ENCODE measurements at places on chromosomes 4 and X.

- DNase-seq = peak; percentile 51
These were observed 67.3 kb downstream of the PSAPL1 start for GRCh38 chr4:7367406-7367805.

DNA sequence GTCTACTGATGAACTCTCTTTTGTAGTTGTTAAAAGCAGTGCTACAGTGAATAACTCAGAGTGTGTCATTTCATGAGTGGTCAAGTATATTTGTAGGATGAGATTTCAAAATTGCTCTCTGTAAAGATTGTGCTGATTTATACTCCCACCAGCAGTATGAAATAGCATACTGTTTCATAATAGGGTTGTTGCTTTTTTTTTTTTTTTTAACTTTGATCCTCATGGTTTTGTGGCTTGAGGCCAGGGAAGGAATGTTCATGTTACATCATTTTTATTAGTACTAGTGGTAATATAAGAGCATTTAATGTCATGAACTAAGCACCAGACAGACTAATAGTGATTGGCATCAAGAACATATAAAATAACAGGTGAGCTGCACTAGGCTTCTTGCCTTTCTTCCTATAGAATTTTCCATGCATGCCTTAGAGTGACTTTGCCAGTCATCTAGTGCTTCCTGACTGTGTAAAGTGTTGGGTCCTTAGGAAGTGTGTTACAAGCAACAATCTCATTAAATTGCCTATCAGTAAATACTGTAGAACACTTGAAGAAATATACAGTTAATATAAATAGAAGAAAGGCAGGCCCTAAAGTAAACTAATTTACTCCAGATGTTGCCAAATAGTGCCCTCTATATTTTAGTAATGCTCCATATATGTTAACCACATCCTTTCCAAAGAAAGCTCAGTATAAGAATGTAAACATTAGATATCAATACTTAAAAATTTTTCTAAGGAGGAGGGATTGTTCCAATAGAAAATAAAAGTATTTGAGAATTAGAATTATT, 38.6 kb upstream of the MSMO1 start:
- no peak for DNase-seq

- DNase-seq = no peak
These were observed 239.4 kb downstream of the LDB2 start for GRCh38 chr4:16659079-16659478.

GRCh38 chrX:115592997-115593734, 32.2 kb downstream of the PLS3 start:
- no peak for DNase-seq

DNA sequence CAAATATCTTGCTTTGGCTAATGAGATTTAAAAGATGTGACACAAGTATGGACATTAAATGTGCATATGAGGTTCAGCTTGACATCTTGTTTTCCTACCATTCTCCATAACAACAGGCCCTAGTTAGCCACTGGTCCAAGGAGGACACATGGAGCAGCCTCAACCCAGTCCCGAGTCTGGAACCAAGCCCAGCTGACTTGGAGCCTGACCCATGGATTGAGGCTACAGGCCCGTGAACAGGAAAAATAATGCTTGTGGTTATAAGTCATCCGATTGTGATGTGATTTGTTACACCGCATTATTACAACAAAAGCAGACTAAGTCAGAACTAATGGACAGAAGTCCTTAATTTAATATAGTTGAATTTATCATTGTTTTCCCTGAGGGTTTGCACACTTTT, 123.2 kb upstream of the BANK1 start:
- DNase-seq = no peak

- DNase-seq = no peak
These were observed 53.6 kb upstream of the SETD7 start for GRCh38 chr4:139609647-139610046.

- no peak for DNase-seq
These were observed 12.1 kb downstream of the F9 start for GRCh38 chrX:139542652-139543051.

DNA sequence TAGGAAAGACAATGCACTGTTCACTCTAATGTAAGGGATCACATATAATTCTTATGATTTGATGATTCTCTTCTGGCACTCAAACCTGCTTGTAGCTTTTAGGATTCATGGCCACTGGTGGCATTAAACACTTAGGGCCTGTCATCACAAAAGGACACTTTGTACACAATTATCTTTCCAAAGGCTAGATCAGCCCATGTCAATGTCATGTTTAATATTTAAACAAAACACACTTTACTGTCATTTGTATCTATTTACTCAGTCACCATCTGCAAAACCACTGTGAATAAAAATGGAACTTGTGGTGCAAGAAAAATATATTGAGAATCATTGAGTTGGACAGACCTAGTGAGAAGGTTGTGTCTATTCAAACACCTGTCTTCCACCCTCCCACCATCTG, 83.6 kb upstream of the TTC29 start:
- DNase-seq = no peak

- DNase-seq = no peak
These were observed 1.4 kb upstream of the ATP2B3 start for GRCh38 chrX:153516073-153516472.

DNA sequence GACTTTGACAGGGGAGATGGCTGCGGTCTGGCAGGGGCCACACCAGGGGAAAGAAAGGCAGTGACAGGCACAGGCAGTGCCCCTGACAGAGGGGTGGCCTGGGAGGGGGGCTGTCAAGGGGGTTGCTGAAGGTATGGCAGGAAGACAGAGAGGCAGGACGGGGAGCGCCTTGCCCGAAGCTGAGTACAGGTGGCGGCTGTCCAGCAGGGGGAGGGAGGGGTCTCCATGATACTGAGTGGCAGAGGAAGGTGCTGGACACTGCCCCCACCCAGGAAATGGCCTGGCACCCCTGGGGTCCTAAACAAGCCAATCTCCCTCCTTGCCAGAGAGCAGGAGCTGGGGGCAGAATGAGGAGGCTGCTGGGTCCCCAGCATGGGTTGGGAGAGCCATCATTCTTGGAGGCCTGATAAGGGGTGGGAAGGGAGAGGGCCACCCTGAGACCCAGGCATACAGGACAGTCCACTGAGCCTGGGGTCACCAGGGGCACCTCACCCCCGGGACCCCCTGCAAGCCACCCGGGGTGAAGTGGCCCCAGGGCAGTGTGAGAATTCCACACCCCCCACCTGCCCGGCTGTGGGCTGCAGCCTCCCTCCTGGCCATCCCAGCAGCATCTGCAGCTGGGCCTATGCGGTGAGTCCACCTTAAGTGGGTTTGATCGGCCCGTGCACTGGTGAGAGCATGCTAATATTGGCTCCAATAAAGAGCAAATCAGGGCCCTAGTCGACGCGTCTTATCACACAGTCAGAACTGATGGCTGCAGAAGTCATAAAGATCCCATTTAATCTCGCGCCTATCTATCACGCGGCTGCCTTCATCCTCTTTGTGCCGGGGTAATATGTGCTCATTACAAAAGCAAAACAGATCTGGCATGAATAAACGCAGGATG, 108.5 kb downstream of the FAM53A start:
- DNase-seq = no peak

GRCh38 chrX:101091817-101092216, 6.2 kb upstream of the CENPI start:
- DNase-seq = no peak

DNA sequence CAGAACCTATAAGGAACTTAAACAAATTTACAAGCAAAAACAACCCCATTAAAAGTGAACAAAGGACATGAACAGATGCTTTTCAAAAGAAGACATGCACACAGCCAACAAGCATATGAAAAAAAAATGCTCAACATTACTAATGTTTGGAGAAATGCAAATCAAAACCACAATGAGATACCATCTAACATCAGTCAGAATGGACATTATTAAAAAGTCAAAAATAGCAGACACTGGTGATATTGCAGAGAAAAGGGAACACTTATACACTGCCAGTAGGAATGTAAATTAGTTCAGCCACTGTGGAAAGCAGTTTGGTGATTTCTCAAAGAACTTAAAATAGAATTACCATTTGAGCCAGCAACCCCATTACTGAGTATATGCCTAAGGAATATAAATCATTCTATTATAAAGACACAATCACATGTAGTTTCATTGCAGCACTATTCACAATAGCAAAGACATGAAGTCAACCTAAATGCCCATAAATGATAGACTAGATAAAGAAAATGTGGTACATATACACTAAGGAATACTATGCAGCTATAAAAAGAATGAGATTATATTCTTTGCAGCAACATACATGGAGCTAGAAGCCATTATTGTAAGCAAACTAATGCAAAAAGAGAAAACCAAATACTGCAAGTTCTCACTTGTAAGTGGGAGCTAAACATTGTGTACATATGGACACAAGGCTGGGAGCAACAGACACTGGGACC, 1509.4 kb downstream of the TECRL start:
- no peak for DNase-seq

- no peak for DNase-seq
These were observed 40.8 kb upstream of the NUDT6 start for GRCh38 chr4:122963216-122963615.

- peak; percentile 78 for DNase-seq
These were observed 238.1 kb downstream of the BMPR1B start for GRCh38 chr4:94995684-94996394.

GRCh38 chr4:25814301-25815136, 48.3 kb downstream of the SEL1L3 start:
- peak; percentile 94 for DNase-seq

DNA sequence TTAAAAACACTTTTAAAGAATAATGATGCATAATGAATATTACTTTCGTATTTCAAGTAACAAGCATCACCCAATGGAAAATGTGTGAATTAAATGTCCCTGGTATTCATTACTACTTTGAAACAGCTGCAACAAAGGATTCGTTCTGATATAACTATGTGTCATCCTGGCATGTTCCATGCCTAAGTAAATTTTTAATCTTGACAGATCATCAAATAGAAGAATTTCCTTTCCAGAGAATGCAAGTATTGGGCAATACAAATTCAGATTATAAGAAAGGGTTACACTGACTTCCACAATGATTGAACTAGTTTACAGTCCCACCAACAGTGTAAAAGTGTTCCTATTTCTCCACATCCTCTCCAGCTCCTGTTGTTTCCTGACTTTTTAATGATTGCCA, 105.3 kb downstream of the SPCS3 start:
- no peak for DNase-seq

DNA sequence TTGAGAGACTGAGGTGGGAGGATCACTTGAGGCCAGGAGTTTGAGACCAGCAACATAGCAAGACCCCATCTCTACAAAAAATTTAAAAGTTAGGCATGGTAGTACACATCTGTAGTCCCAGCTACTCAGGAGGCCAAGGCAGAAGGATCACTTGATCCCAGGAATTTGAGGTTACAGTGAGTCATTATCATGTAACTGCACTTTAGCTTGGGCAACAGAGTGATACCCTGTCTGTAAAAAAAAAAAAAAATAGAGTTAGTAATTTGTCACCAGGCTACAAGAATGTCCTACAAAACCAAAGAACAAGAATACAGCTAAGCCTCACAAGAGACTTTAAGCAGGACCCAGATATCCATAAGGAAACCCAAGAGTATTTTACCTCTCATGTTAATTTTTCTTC, 27.0 kb upstream of the RAB28 start:
- no peak for DNase-seq

DNA sequence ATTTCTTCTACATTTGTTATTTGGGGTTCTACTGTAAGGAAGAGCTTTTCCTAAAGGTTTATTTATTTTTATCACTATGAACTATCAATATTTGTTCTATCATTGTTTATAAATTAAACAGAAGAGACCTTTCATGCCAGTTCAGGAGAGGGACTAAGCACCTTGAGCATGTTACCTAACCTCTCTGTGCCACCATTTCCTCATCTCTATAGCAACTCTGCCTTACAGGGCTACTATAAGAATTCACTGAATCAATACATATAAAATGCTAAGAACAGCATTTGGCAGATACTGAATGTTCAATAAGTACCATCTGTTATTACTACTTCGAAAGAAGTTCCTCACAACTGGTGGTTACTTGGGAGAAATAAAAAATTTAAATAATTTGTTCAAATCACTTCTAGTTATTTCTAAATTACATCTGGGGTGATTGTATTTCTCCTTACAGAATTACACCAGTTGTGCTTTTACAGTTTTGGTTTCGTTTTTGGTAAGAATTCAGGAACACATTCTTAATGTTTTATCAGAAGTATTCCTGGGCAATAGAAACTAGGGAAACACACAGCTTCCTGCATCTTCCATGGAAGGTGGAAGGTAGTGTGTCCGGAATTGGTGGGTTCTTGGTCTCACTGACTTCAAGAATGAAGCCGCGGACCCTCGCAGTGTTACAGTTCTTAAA, 32.9 kb downstream of the EREG start:
- DNase-seq = no peak

DNA sequence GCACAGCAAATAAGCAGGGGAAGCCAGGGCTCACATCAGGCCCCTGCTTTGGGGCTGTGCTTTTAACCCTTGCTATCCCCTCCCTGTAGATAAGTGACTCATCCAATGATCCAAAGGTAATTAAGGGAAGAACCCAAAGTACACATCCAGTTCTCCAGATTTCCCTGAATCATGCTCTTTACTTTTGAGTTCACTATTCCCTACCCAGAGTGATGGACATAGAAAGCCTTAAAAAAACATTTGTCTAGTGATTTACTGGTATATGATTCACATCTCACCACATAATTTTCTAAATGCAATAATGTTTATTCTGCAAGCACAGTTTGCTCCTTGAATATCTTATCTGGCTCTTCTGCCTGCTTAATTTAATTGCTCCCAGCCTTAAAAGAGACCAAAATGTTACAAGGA, 136.2 kb downstream of the PPP3CA start:
- no peak for DNase-seq

- DNase-seq = no peak
These were observed 886 bp upstream of the WWC2 start for GRCh38 chr4:183098019-183098722.

DNA sequence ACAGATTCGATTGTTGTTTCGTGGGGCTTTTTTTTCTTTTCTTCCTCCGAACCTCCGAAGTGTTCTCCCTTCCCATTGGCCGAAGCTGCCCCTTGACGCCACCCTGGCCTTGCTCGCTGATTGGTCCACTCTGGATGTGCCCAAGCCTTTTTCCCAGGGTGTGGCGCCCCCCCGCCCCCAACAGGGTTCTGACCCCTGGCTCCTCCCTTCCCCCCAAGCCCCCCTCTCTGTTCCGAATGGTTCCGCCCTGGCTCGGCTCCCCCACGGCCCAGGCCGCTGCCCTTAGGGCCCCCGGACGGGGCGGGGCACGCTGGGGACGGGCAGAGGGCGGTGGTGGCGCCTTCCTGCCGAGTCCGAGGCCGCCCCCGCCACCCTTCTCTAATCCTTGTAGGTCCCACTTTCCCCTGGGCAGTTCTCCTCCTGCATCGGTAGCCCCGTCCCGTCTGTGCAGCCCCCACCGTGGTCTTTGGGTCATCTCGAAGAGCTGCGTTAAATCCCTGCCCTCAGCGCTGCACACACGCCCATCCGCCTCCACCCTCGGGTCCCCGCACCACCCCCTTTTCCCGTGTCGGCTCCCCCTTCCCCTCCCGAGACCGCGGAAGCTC, 25.5 kb downstream of the UTP14A start:
- DNase-seq = peak; percentile 95
